ENCODE measurements at places on chromosomes 16 and 17.
A peak's percentile ranks its signal among the peaks of the same experiment; 100 is the strongest.

GRCh38 chr16:78639775-78640174 lies 540.3 kb downstream of the WWOX start:
- peak; percentile 3 for DNase-seq

- DNase-seq = no peak
Observed at GRCh38 chr16:12499032-12499745, 304.5 kb downstream of the CPPED1 start.

DNA sequence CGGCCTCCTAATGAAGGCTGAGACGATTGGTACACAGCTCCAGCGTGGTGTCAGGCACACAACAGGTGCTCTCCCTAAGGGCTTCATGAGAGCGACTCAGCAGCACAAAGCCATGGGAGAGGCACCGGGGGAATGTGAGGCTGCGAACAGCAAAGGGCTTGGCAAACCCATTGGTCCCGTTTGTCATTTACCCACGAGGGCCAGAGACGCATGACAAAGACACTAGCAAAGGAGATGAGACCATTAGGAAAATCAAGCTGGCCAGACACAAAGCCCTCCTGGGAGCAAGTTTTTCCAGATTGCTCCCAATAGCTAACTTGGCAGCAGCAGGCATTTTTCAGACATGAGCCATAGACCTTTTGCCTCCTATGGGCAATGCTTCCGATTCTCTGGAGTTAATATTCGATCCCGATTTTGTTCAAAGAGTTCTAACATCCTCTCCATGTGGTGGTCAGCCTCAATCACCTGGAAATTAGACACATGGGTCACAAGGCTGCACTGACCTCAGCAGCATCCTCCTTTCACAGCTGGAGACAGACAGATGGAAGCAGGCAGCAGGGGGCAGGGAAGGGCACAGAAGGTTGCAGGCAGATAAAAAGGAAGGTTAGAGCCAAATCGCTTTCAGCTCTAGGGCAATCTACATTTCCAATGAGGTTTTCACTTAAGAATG lies 38.2 kb downstream of the TK2 start:
- no peak for DNase-seq

DNA sequence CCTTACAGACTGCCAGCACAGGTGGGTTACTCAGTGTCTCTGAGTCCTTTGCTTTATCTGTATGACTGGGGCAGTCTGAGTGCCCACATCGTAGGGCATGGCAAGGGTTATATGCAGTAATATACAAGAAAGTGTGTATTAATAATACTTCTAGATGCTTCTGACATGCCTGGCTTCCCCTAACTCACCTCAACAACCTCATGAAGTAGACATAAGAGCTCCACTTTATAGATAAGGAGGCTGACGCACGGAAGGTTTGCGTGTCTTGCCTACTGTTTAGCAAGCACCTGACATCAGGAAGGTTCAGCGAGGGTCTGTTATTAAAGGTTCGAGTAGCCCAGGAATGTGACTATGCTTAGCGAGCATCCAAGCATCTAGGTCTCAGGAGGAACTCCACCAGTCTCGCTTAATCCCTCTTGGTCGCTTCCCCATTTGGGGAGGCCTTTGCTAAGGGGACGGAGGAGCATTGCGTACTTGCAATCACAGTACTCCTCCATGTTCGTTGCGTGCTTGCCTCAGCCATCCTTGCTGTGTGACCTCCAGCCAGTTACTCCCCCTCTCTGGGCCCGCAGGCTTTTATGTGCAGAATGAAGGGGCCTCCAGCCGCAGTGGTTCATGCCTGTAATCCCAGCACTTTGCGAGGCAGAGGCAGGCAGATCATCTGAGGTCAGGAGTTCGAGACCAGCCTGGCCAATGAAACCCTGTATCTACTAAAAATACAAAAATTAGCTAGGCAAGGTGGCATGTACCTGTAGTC lies 1.6 kb downstream of the KCNG4 start:
- no peak for DNase-seq

DNA sequence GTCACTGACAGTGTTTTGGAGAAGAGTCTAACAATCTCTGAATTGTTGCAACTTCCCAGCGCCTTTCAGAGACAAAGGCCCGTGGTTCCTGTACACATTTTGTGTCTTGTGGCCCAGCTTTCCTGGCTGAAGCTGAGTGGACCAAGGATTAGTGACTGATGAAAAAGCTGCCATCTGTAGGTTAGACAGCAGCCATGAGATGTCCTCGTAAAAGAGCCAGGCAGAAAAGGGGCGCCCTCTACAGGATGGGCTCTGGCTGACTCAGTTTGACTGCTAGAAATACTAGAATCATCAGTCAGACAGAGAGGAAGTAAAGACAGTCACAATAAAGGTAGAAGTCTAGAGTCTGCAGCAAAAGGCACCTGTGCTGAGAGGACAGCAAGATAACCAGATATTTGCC lies 26.5 kb upstream of the NF1 start:
- DNase-seq = peak; percentile 50

DNA sequence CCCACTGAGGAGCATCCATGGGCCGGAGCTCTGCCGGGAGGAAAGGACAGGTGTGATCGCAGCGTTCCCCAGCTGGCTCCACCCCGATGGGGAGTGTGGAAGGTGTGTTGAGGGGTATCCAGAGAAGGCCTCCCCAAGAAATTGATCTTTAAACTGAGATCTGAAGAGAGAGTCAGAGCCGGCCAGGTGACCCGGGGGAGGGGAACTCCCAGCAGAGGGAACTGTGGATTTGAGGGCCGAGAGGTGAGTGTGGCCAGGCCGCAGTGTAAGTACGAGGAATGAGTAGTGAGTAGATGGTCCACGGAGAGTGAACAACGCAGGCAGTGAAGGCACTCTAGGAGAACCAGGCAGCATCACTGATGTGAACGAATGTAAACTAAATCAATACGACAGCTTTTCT lies 80.2 kb downstream of the RPTOR start:
- DNase-seq = no peak
